Stimulated activated CD4-positive, alpha-beta T cell treated with anti-CD3 and anti-CD28 coated beads, Interleukin-1b, Interleukin-23, amount 100 ng/mL, for 1 hour (primary cell): ENCODE measurements at places on chromosomes 11 and 22.

GRCh38 chr11:116984186-116984585 lies 114.0 kb downstream of the SIK3 start:
- no peak for DNase-seq

GRCh38 chr11:36455658-36456111 lies 54.4 kb downstream of the TRAF6 start:
- no peak for DNase-seq

- no peak for DNase-seq
These were observed 110.9 kb downstream of the RASSF10 start for GRCh38 chr11:13119941-13120520.

DNA sequence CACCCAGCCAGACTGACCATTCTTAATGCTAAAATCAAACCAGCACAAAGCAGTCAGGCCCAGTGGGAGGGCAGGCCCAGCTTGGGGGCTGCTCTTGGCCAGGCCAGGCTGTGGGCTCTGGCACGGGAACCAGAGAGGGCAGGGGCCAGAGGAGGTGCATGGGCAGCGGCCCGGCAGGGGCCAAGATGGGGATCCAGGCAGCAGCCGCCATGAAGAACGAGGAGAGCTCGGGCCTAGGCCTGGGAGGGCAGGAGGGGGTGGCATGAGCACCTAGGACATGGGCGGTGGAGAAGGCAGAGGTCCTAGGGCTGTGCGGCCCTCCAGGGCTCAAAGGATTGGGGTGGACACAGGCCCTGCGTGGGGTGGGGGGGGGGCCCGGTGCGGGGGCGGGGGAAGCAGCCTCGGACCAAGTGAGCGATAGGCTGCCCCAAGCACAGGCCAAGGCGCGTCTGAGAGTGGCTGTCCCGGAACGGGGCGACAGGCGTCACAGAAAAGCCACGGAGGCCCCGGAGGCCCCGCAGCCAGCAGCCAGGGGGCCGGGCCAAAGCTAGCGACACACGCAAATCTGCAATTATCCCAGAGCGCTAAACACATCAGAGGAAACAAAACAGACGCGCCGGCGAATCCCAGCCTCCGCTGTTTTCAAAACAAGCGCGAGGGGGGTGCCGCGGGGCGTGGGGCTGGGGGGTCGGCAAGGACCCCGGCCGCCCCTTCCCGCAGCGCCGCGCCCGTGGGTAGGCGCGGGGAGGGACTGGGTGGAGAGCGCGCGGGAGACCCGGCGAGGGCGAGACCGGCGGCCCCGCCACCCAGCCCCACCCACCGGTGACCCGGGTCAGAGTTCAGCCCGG lies 8.3 kb downstream of the PLXNB2 start:
- no peak for DNase-seq

GRCh38 chr11:117827521-117828511 lies 3.3 kb upstream of the FXYD2 start:
- DNase-seq = no peak

GRCh38 chr11:128365044-128365443 lies 222.3 kb downstream of the ETS1 start:
- DNase-seq = no peak
